ENCODE measurements at places on chromosomes 2 and 18.

- no peak for DNase-seq
Measured at GRCh38 chr2:207184768-207185167, 19.0 kb upstream of the KLF7 start.

- DNase-seq: no peak
Measured at GRCh38 chr2:233764264-233764663, 4.2 kb downstream of the UGT1A1 start.

- no peak for DNase-seq
Measured at GRCh38 chr2:70202236-70202806, 11.5 kb upstream of the C2orf42 start.

DNA sequence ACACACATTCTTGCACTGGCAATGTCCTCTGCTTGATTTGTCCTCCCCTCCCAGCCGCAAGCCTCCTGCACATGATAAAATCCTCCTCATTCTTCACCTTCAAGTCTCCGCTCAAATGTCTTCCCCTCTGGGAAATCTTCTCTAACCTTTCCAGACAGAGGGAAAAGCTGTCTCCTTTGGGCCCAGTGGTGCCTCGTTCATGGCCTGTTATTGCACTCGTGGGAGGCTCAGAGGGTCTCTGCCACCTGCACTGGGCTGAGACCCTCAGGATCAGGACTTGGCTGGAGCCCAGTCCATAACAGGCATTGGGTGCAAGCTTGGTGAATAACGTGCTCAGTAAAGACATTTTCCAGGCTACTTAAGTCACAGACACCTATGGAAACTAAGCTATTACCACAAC, 68.6 kb downstream of the PTGR3 start:
- DNase-seq: no peak

DNA sequence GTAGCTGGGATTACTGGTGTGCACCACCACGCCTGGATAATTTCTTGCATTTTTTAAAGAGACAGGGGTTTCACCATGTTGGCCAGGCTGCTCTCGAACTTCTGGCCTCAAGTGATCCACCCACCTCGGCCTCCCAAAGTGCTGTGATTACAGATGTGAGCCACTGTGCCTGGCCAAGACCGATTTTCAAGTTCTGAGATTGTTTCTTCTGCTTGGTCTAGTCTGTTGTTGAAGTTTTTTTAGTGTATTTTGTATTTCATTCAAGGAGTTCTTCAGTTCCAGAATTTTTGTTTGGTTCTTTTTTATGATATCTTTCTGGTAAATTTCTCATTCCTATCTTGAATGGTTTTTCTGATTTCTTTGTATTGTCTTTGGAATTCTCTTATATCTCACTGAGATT, 96.4 kb downstream of the ANKRD12 start:
- DNase-seq: no peak

- DNase-seq: no peak
Measured at GRCh38 chr2:29575370-29575890, 346.0 kb downstream of the ALK start.

- no peak for DNase-seq
Measured at GRCh38 chr2:32290000-32290339, 12.3 kb downstream of the YIPF4 start.

GRCh38 chr2:58702302-58702885, 461.3 kb upstream of the FANCL start:
- no peak for DNase-seq

DNA sequence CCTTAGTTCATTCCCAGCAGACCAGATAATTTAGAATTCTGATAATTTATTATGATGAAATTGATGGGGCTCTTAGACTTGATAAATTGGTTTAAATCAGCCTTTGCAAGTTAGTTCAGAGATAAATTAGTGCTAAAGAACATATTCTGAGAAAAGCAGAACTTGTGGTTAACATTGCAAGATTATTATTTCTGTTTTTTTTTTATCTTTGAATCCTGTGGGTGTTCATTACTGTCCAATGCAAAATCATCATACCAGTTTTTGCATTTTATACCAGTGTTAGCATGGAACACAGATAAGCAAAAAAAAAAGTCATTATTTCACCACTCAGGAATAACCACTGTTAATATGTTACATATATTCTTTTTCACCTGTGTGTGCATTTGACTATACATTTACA, 9.1 kb downstream of the SEPTIN2 start:
- DNase-seq: no peak

- DNase-seq: no peak
Measured at GRCh38 chr2:99762714-99763113, 272.9 kb upstream of the REV1 start.

DNA sequence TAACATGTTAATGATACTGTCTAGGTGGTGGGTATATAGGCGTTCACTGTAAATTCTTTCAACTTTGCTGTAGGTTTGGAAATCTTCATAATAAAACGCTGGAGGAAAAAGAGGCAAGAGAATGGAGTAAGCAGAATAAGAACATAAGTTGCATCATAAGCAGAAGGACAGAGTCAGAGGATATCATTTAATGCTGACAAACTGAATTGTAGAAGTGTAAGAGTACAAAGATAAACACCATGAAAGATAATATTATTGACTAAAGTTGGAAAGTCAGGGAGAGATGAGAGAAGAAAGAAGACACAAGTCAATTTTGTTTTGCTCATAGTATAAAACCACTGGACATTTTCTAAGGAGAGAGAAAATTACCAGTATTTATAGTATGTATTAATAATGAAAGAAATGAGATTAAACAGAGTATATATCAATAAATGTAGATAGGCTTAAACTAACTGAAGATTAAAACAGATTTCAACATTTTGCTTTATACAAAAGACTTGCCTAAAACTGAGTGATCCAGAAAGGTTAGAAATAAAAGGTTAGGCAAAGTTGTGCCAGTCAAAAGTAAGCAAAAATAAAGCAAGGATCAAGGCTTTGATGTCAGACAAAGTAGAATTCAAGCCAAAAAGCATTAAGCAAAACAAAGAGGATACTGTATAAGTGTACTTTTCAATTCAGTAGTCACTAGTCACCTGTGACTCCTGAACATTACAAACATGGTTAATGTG, 42.4 kb upstream of the VIT start:
- no peak for DNase-seq

- no peak for DNase-seq
Measured at GRCh38 chr2:241072553-241073165, 29.4 kb downstream of the MTERF4 start.

Measured in 8988T (cell line).